ENCODE measurements at places on chromosomes 2 and 18. TPM values are rescaled to one million over a fixed set of nuclear protein-coding genes. Genes with fewer than 3 reads are reported as not detected.

DNA sequence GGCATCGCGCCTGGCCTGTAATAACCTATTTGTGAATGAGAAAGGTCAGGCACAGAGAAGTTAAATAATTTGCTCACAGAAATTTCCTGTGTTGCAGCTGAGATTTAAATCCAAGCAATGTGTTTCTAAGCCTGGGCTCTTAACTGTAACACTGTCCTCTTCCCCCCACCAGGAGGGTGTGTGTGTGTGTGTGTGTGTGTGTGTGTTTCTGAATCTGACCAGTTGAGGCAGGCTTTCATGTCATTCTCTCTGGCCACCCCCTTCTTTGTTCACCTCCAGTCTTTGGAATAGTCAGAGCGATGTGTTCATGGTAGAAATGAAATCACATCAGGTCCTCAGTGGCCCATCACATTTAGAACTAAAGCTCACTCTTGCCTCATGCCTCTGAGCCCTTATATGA lies 81.2 kb downstream of the NEDD4L start:
- DNase-seq, result no peak

DNA sequence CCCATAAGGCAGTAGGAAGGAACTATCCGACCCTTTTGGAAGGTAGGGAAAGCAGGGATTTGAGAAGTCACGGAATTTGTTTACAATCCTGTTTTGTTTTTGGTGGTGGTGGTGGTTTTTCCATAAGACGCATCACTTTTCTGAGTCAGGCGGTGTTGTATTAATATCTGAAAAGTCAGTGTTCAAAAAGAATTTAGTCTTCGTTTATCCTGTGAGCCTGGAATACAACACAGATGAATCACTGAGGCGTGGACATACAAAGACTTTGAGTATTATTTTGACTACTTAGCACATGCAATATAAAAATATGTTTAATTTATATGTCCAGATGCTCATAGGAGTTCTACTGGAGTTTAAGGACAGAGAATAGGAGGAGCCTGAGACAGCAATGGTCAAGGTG lies 785 bp downstream of the ZNF892 start:
- no peak for DNase-seq

GRCh38 chr2:220334210-220334609 lies 706.8 kb downstream of the SLC4A3 start:
- DNase-seq, result peak; percentile 85

DNA sequence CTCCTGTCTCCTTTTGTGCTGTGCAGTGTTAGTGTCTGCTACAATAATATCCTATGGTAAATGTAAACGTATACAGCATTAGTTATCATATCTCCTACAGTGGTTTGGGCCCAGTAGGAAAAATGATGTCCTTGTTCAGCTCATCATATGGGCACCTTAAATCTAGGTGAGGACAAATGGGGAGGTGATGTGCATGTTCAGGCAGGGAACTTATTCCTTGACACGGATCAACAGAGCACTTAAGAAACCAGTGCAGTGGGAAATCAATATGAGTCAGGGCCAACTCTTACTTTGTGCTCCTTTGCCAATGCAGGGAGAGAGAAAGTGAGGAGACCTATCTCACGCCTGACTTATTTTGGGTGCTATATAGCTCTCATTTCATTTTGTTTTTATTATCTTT lies 76.4 kb downstream of the KLHL14 start:
- no peak for DNase-seq

DNA sequence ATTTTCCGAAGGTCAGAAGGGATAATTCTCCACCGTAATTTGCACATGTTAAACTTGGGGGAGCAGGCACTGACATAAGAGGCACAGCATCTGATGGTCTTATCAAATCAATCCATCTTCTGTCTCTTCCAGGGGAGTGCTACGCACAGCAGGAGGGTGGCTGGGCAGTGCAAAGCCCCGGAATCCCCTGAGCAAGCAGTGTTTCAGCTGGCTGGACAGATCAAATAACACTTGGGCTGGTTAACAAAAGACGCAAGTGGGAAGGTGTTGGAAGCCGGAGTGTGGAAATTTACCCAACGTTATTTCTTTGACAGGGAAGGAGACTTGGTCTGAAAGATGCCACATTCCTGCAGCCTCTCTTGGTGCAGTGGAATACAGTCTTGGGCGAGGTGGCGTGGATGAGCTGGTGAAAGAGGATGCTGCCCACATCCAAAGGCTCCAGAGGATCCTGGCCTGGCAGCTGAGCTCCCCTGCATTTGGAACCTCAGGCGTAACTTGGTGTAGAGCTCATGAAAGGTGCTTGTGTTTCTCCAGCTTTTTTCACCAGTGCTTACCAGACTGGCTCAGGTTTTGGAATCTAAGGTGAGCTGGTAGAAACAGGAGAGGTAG lies 103.0 kb downstream of the MAPK4 start:
- no peak for DNase-seq

- no peak for DNase-seq
Measured at GRCh38 chr2:26290001-26290400, 45.3 kb downstream of the HADHB start.

DNA sequence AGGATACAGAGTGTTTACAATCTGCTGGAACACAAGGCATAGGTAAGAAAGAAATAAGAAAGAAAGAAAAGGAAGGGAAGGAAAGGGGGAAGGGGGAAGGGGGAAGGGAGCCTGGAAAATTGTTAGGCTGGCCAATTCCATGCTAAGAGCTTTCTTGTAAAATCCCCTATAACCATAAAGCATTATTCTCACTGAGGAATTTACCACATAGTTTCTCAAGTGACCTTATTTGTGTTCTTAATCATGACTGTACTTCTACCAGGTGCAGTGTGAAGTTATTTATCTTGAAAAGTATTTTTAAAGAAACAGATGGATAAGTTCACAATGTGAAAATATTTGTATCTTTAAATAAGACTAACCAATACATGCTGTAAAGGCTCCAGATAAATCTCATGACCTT lies 39.2 kb upstream of the KIDINS220 start:
- no peak for DNase-seq

- DNase-seq, result no peak
Measured at GRCh38 chr18:69233465-69234054, 167.1 kb upstream of the DOK6 start.

DNA sequence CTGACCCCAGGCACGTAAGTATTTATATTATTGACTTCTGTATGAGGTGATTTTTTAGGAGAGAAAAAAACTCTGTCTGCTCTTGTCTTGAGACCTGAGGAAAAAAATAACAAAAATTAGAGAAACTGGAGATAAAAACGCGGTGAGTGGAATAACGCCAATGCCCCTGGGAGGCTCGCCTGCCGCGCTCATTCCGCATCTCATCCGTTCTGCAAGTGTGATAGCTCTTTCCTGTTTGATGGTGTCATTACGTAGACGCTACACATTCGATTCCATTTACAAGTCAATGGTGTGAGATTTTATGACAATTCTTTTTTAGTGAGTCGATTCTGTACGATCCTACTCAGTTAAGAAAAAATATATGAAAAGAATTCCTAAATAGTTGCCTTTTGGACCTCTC lies 194.3 kb upstream of the SMIM21 start:
- no peak for DNase-seq

DNA sequence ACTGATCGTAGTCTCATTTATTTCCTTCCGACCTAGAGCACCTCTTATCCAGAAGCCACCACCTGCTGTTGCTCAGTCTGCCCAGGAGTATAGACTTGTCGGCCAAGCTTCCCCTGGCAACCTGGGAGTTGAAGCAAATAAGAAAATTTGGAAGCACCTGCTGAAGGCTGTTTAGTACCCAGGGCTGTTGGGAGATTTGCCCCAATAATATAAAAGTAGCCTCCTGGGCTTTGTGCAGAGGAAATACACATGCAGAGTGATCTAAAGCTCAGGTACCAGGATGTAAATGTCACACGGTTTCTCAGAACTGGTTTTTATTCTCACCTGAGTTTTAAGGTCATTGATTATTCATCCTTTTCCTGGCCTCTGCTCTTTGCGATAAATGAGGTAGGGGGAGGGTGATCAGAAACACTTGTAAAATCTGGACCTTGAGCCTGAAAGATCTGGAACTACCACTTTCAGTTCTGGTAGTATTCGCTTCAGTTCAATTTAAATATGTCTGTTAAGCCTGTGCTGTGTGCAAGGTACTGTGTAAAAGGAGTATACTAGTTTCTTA lies 789 bp upstream of the COX7A2L start:
- DNase-seq, result no peak

- no peak for DNase-seq
Measured at GRCh38 chr2:27264753-27265535, 2.1 kb upstream of the SLC30A3 start.

- no peak for DNase-seq
Measured at GRCh38 chr2:100237163-100237562, 85.1 kb downstream of the LONRF2 start.

The OST4 gene
- 334 TPM for total RNA-seq

The BCL11A gene
- total RNA-seq, result not detected

The LRATD1 gene
- total RNA-seq, result not detected

The FAM210A gene
- 37.9 TPM for total RNA-seq

The RAPGEF4 gene
- total RNA-seq, result not detected

The CIB4 gene
- not detected for total RNA-seq

The VIT gene
- total RNA-seq, result 3.4 TPM

The FSIP2 gene
- not detected for total RNA-seq

Measured in A172 (cell line).